ENCODE measurements at places on chromosomes 1 and 21.
A peak's percentile ranks its signal among the peaks of the same experiment; 100 is the strongest.

DNA sequence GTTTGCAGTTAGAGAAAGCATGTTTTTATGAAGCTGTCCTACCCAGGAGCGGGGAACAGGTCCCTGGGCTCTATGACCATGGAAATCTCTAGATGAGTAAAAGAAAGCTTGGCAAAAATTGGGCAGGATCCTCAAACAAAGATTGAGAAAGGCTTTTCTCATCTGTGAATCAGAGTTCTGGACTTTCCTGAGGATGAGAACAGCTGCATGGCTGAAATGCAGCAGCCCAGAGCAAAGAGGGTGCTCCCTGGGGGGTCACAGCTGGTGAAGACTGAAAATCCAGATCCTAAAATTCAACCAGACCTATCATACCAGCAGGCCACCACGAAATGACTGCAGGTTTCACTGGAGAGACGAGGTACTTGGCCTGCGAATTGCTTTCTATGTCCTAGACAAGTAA lies 65.7 kb upstream of the APP start:
- DNase-seq, result no peak

GRCh38 chr1:183209533-183210158 lies 23.6 kb downstream of the LAMC2 start:
- DNase-seq, result no peak

DNA sequence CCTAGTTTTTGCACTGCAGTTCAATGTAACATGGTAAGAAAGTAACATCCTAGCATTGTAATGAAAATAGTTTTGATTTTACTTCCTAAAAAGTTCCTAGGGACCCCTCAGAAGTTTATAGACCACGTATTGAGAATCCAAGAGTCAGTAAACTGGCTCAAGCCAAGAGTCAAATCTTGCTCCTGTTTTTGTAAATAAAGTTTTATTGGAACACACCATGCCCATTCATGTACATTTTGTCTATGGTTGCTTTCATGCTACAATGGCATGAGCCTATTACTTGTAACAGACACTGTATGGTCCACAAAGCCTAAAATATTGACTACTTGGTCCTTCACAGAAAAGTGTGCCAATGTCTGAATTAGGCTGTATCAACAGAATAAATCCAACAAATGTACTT lies 301.0 kb downstream of the LMO4 start:
- DNase-seq, result no peak

GRCh38 chr1:53593758-53594380 lies 134.7 kb downstream of the DMRTB1 start:
- peak; percentile 29 for DNase-seq
